Stimulated activated CD8-positive, alpha-beta memory T cell treated with anti-CD3 and anti-CD28 coated beads, Interleukin-7, amount 100 ng/mL, for 24 hours (primary cell): ENCODE measurements at places on chromosomes 4 and X.

DNA sequence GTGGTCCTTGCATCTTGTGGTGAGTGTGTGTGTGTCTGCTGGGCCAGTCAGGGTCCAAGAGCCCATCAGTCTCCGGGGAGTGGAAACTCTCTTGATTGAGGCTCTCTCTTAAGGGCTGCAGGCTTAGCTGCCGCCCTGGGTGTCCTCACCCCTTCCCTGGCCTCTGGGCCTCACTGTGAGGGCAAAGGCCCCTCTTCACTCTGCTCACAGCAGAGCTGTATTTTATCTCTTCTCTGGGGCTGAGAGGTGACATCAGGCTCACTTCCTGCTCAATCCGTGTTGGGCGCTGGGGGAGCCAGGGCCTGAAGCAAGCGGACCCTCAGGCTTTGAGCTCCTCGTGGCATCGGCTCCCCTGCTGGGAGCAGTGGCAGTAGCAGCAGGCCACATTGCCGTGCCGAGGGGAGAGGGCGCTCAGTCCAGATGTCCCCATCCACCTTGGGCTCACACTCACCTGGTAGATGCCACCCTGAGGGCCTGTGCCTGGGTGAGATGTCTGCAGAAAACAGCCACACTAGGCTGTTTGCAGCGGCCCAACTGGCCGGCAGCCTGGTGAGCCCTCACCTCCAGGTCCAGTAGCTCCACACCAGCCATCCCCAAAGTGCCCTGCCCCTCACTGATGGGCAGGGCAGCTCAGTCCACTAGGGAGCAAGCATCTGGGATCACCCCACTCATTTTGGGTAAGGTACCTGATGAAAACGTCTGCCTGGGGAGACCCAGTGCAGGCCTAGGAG, 24.7 kb upstream of the PRPS1 start:
- no peak for DNase-seq

- no peak for DNase-seq
Observed at GRCh38 chr4:173273941-173274340, 60.2 kb downstream of the HMGB2 start.

GRCh38 chr4:66852843-66853242, 692.5 kb downstream of the CENPC start:
- DNase-seq, result no peak

DNA sequence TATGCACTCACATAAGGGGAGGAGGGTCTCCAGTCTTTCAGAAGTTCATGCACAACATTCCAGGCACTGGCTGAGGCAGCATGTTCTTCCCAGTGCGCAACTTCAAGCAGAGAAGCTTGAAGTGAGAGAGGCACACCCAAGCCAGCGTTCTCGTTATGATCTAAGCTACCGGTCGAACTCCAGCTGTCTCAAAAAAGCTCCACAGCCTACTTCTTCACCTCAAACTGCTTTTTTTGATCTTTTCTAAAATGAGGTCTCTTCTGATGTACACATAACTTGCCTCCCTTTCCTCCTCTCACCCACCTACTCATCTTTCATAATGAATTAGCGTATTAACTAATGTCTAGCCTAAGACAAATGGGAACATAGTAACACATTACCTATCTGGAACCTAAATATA, 25.3 kb downstream of the GPC4 start:
- DNase-seq, result no peak

DNA sequence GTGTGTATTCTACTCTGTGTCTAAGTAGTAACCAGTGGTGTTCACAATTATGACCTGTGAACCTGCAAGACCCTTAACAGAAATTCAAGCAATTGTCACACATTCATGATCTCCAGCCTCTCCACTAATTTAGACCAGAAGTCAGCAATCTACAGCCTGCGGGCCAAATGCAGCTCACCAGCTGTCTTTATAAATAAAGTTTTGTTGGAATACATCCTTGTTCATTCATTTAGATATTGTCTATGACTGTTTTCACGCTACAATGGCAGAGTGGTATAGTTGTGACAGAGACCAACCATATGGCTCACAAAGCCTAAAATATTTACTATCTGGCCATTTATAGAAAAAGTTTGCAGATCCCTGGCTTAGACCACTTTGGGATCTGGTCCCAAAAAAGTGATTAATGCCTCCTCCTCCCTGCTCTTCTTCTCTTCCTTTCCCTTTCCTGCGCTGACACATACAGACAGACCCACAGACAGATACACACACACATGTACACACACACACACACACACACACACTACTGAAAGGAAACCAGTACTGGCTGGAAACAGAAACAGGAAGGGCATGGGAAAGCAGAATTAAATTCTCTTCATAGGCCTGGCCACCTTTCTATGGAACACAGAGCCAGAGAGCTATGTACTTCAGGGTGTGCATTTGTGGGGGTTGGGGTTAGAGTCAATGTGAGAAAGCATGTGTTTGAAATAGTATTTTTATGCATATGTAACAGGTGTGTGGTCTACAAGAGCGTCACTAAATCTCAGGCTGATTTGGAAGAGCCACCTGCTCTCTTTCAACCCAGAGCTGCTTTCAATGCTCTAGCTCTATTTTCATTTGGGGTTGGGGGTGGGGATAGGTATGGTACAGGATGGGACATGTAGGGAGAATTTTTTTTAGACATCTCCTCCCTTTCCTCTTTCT, 49.7 kb upstream of the TMEM164 start:
- no peak for DNase-seq

GRCh38 chr4:171876636-171877035, 63.4 kb downstream of the GALNTL6 start:
- no peak for DNase-seq

GRCh38 chr4:15899511-15899910, 39.0 kb downstream of the FGFBP1 start:
- no peak for DNase-seq

GRCh38 chrX:87236830-87237440, 280.7 kb upstream of the KLHL4 start:
- no peak for DNase-seq

DNA sequence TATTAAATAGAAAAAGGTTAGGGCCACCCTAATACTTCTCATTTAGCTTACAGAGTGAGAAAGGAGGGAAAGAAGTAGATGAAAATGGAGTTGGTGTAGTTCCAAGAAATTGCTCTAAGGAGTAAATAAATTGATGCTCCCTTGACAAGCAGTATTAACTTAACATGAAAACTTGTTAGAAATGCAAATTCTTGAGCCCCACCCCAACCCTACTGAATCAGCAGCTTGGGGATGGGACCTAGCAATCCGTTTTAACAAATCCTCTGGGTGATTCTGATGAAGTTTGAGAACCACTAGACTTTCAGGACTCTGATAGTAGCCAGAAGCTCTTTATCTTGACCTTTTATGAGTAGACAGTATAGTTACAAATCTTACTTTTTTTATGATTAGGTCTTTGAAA, 74.8 kb downstream of the STIM2 start:
- no peak for DNase-seq

GRCh38 chr4:102823897-102824296, 3.5 kb downstream of the UBE2D3 start:
- no peak for DNase-seq

GRCh38 chrX:21457718-21458117, 83.5 kb downstream of the CNKSR2 start:
- DNase-seq, result no peak

DNA sequence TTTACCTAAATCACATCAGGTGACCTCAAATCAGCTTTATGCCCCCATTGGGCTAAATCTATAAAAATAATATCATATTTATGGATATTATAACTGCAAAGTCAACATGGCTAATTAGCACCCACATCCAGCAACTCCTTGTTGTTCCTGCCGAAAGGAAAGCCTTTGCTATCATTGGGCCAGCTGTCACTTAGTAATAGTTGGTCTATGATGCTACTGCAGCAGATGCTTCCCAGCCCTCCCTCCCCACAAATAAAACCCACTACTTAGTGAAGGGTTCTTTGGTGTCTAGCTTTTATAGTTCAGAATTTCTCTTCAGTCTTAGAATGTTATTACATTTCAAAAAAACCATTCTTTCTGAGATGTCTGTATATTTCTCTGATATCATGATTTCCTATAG, 116.9 kb upstream of the ENPEP start:
- DNase-seq, result no peak

- DNase-seq, result no peak
Observed at GRCh38 chr4:158817562-158818296, 48.9 kb downstream of the FNIP2 start.

DNA sequence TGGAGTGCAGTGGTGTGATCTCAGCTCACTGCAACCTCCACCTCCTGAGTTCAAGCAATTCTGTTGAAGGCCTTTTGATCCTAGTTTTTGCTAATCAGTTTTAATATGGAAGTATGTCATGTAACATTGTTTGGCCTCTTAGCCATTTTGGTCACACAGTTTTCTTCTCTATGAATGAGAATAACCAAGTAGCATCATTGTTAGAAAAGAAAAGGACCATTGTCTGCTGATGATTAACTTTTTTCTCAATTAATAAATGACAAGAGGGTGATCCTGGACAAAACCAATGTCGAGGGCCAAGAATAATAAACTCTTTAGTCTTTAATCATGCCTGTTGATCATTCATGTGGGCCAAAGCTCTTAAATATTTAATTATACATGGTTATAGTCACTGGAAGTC, 289.3 kb upstream of the MAGEB2 start:
- no peak for DNase-seq

DNA sequence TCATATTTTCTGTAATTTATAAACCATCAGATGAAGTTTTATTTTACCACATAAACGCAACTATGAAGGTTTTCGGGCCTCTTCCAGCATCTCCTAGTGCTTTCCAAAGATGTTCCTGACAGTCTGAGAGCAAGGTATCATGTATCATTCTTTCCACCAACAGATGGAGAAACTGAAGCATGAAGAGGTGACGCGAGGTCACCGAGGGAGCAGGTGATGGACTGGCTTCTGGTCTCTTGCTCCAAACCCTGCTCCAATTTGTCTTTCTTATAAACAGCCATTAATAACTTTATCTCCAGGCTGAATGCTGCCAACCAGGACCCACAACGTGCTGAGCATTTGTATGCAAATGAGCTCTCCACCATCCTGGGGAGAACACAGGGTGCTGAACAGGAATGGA, 86.3 kb upstream of the MAML3 start:
- DNase-seq, result no peak

GRCh38 chrX:123846577-123847038, 13.2 kb upstream of the XIAP start:
- DNase-seq, result no peak

DNA sequence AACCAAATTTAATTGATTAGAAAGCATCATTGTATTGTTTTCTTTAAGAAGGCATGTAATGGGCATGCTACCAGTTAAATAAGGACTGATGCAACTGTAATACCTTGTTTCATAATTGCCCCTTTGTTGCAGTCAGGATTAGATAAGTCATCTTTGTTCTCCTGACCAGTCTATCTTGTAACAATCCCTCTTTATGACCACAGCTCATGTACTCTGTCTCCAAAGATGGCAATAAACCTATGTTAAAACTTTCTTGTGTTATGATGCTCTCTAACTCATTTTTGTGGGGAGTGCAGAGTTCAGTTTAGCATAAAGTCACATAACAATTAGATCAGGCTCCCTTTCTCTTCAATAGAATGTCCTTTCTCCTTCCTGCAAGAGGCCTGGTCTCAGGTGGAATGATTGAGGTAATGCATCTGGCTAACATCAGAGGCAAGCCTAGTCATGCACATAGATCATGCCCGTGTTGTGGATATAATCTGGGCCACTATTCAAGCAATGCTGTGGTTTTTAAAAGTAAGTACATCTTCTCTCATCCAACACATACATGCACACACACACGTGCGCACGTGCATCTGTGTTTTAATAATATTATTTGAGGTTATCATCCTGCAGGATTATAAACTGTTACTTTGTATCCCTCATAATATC, 45.6 kb downstream of the TMEM154 start:
- no peak for DNase-seq

DNA sequence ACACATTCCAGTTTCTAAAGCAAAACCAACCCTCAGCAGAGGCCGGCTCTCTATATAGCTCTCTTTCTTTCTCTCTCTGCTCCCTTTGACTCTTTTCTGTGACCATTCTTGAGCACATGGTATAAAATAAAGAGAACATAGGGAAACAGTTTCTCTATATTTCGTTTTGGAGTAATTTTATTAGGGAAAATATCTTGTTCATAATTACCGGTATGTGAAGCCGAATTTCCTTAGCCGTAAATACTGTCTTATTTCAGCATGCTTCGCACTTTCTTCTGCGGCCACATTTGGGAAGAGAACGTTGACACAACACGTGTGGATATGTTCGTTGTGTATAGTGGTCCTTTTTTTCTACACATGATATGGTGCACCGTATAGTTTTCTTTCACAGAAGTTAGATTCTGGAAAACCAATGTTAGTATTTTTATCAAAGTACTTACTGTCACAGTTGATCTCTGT, 4.9 kb upstream of the LEF1 start:
- DNase-seq, result no peak

DNA sequence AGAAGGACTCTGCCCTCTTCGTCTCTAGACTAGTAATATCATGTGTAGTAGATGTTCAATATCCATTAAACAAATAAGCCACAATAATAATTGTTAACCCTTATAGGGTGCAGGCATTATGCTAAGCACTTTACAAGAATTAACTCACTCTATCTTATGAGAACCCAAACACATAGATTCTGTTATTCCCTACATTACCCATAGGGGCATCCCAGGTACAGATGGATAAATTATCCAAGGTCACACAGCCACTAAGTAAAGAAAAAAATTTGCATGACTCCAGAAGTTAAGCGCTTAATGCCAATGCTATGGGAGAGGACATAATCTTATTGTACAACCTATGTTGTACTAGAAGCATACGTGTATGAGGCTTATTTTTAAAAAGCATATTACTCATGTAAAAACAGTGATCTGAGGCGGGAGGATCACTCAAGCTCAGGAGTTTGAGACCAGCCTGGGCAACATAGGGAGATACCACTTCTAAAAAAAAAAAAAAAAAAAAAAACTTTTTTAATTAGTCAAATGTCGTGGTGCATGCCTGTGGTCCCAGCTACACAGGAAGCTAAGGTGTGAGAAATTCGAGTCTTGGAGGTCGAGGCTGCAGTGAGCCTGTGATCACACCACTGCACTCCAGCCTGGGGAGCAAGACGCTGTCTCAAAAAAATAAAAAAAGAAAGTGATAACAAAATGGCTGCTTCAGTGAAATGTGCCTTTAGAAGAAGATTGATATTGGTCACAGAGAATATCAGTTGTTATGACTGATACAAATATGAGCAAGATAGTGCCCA, 13.6 kb downstream of the LDB2 start:
- DNase-seq, result no peak

- DNase-seq, result no peak
Observed at GRCh38 chr4:31045724-31046318, 325.7 kb downstream of the PCDH7 start.

DNA sequence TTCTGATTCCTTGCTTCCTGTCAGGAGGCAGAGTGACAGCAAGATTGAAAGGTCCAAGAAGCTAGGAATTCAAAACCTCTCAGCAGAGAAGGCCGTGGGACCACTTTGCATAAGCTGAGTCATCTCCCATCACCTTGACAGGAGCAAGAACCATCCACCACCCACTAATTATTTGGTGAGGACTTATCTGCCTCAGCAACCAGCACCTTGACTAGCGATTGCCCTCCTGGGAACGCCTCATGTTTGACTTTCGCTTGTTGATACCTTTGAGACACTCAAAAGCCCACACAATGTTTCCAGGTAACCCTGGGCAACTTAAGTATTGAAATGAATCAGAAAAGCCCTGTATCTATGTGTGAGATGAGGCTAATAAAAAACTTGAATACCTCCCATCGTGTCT, 233.5 kb upstream of the GYPA start:
- DNase-seq, result no peak

GRCh38 chr4:41318839-41319530, 62.3 kb downstream of the UCHL1 start:
- DNase-seq, result no peak
